ENCODE measurements at places on chromosomes 3 and 15.
A peak's percentile ranks its signal among the peaks of the same experiment; 100 is the strongest.

DNA sequence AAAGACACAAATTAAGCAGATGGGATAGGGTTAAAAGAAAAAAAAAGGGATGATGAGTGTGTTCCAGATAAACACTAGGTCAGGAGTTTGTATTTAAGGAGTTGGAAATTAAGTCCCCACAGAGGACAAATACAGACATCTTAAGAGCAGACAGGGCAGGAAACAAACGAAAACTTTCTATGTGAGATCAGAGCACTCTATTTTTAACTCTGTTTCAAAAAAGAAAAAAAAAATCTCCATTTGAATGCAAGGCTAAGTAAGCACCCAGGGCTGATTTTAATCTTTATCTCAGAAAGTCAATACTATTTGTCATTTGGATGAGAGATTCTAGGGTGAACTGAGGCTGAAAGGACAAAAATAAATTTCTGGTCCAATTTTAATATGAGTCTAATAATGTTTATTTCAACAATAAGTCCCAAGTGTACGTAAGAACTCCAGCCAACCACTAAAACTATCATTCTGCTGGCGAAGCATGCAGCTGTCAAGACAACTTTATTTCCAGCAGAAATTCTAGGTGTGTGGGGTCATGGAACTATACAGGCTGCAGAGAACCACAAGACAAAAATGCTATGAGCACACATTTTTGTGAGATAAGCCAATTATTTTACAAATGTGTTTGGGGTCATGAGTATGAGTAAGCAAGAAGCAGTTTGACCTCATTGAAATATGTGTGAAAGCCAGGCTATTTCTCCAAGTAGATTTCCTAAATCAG, 186.1 kb downstream of the FMN1 start:
- no peak for DNase-seq

- no peak for DNase-seq
Observed at GRCh38 chr15:58505581-58505980, 73.8 kb downstream of the LIPC start.

GRCh38 chr3:153752405-153753027, 368.7 kb upstream of the ARHGEF26 start:
- DNase-seq, result no peak

DNA sequence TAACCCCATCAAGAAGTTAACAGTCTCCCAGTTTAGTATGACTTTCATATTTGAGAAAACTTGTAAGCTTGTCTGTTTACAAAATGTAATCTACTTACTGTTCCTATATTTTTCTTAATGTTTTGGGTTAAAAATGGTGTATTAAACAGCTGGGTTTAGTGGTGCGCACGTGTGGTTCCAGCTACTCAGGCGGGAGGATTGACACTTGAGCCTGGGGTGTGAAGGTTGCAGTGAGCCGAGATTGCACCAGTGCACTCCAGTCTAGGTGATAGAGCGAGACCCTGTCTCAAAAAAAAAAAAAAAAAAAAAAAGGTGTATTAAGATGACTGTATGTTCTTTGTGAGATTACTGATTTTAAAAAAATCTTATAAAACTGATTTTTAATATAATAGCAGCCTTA, 69.3 kb downstream of the BBX start:
- no peak for DNase-seq

- peak; percentile 26 for DNase-seq
Observed at GRCh38 chr15:23467110-23467600, 20.1 kb upstream of the GOLGA6L2 start.

DNA sequence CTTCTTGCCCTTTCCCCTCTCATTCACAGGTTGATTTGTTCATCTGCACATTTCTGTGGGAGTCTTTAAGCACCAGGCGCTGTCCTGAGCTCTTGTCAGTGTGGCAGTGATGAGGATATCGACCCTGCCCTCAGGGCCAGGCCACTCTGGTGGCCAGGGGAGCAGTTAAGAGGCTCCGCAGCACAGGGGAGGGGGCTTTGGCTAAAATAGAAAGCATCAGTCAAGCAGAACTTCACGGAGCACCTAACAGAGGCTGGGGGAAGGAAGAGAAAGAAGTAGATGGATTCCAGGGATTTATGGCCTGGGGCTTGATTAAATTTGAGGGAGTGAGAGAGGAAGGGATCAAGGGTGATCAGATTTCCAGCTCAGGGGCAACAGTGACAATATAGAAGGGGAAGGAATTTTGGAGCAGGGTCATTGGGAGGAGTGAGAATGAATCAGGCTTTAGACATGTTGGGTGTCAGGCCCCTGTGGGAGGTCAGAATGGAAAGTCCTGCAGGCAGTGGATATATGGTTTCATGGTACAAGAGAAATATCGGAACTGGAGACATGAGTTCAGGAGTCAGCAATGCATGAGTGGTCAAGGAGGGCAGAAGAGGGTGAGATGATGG, 73.0 kb upstream of the GLCE start:
- DNase-seq, result no peak

- no peak for DNase-seq
Observed at GRCh38 chr3:142424754-142425153, 23.1 kb downstream of the XRN1 start.

GRCh38 chr3:4061783-4062360, 241.3 kb upstream of the SETMAR start:
- DNase-seq, result no peak

DNA sequence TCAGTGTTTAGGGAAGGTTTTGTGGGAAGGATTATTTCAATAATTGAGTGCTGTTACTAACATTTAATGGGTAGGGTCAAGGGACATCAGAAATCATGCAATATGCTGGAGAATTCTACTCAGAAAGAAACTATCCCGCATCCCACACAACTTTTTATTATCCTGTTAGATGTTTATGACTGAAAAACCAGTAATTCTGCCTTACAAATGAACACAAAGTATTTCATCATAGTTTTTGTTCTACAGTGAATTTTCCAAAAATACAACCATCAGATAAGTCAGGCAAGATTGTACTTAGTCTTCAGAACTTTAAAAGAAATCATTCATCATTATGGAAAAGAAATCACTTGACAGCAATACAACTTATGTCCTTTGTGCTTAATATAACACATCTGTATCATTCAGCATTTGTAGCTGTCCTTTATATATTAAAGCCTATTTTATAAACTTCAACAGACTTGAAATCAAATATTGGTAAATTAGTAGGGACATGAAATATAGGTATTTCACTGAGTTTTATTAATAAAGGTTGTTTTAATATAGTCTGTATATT, 61.9 kb downstream of the TRPM7 start:
- no peak for DNase-seq

DNA sequence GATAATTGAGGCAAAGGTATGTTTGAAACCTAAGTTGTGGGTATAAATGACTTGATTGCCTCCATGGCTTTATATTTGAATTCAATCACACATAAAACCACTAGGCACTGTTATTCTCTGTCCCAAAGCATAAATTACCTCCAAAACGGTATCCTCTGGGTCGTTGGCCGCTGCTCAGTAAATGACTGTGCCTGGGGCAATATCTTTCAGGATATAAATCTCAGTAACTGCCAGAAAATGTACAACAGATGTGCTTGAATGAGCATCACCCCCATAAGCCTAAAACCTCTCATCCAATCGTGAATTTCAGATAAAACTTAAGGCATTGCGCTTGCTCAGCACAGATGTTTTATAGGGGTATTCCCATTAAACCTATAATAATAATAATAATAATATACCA, 19.0 kb upstream of the C3orf49 start:
- DNase-seq, result no peak

GRCh38 chr15:88658070-88658965, 19.5 kb downstream of the ISG20 start:
- no peak for DNase-seq

DNA sequence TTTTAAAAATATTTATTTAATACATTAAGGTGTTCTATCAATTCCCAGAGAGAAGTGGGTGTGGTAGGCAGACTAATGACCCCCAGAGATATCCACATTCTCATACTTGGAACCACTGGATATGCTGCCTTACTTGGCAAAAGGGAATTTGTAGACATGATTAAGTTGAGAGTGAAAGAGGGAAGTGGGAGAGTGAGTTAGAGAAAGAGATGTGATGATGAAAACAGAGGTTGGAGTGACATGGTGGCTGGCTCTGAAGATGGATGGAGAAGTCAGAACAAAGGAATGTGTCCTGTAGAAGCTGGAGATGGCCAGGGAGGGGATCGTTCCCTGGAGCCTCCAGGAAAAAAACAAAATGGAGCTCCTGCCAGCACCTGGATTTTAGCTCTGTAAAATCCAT, 32.0 kb downstream of the TNFAIP8L3 start:
- DNase-seq, result no peak

DNA sequence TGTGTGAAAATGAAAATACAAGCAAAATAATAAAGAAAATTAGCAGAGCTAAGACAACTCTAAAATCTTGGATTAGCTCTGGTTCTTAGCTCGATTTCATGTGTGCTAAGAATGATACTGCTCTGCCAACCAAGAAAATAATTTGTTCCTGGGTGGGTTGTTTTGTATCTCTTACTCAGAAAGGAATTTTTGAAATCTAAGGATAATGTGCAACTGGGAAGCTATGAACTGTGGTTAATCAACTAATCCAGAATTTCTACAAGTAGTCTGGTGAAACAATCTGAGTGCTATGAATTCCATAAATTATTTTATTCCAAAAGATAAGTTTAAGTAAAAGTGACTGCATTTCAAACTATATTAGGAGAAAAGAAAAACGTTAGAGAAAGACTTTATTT, 92.0 kb downstream of the TFDP2 start:
- DNase-seq, result no peak

DNA sequence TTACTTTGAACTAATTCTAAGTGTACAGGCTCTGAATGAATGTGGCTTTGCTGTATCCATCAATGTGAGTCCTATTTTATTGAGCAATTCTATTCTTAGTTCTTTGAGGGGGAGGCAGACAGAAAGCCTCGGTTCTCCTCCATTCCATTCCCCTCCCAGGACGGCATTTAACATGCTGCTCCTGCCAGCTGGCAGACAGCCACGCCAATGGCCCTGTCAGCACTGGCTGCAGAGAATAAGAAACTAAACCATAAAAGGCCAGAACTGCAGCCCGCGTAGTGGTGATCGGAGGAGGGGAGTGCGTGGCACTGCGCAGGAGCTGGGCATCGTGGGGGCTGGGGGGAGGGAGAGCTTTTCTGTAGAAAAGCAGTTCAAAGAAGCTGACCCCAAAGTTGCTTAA, 76.0 kb upstream of the HACD2 start:
- no peak for DNase-seq

DNA sequence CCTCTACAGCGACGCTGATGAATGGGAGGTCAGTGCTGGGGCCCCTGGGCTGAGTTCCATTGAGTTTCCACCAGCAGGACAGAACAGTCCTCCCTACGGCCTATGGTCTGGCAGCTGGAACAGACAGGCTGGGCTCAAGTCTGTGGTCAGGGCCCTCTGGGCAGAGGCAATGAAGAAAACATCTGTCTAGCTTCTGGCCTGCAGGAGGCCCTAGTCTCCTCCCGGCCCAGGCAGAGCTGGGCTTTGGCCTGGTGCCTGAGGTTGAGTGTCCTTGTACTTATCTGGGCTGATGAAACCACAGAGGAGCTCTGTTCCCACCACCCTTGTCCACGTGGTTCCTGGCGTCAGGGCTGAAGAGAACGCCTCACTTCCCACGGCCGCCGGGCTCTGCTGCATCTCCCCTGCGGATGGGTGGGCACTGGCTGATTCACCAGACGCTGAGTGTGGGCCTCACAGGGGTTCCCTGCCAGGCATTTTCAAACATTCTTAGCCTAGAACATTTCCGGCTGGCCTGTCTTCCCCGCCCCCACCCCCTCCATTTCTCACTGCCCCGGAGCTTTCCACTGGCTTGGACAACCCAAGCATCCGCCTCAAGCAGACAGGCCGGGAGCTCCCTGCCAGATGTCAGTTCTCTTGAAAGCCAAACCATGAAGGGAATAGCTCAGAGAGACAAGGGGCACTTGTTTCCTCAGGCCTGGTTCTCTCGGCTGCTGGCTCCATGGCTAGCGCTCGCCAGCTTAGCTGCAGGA, 20.3 kb downstream of the PPCDC start:
- DNase-seq, result peak; percentile 98

- peak; percentile 55 for DNase-seq
Observed at GRCh38 chr15:31236184-31237042, 90.2 kb upstream of the KLF13 start.

DNA sequence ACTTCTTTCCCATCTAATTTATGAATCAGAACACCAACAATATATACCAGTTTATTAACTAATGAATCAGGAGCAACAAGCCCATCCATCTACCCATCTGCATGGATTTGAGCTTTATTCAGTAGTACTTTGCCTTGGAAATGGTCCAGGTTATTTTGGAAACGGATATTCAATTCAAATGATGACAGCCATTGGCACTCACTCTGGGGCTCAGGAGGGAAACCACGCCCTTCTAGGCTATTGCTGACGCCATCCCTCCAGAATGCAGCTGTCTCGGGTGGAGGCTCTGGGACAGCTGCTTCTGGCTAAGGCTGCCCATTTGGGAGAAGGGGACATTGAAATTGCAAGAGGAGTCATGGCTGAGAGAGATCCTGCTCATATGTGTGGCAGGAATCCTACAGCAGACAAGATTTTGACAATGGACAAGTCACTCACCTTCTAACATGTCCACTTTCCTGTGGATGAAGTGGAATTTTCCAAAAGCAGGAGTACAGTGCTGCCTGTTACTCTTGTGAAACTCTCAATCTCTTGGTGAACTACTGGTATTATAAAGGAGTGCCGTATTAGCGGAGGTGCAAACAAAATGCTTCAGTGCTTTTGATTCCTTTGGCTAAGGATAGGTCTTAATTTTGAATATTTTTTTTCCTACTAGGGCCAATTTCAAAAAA, 29.3 kb upstream of the TRAK1 start:
- DNase-seq, result no peak

DNA sequence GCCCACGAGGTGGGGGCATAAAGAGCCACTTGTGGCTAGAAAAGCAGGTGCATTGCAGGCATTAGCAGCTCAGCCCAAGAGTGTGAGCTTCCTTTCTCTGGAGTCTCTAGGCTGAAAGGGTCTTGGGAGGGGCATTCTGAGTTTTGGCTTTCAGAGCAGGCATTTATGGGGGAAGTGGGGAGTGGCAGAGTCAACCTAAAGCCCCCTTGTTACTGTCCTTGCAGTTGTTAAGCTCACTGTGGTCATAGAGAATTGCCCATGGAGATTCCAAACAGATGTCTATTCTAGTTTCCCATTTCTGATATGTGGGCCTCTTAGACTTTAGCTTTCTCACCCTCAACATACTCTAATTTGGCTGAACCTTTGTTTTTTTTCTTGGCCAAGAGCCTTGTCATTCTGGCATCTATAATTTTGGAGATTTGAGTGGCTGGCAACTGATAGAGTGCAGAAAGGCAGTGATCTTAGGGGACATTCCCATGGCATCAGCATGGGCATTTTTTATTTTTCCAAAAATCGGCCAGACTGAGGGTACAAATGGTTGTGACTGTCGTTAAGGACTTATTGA, 217.9 kb downstream of the THSD4 start:
- no peak for DNase-seq

DNA sequence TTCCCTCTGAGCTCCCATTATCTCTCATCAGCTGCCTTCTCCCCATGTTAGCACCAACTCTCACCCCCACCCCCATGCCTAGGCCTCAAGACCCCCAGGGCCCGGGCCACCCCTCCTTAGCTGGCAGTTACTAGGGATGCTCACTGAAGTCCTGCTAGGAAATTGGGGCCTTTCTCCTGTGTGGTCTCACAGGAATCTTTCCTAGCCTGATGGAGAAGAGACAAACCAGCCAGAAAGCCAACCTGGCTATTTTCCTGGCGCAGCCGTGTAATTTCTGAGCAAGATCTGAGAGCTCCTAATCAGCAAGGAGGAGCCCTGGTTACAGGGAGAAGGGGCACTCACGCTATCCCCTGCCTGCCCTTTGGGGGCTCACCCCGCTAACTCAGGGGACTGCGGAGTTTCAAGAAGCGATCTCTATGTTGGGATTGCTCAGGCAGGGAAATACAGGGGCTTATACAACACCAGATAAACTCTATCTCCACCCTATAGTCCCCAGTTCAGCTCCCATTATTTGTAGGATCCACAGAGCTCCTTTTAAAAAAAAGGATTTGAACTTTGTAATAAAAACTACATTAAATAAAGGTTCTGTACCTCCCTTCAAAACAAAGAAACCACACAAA, 25.2 kb downstream of the NR2F2 start:
- DNase-seq, result no peak

Measured in hematopoietic multipotent progenitor cell treated with erythropoietin and hydrocortisone succinate and interleukin-3 and kit ligand, for 8 days (in vitro differentiated cells).